ENCODE measurements at places on chromosomes 2 and 18.

GRCh38 chr2:34365932-34366331, 766.8 kb upstream of the FAM98A start:
- no peak for DNase-seq

GRCh38 chr2:81576713-81577112, 1272.2 kb upstream of the LRRTM1 start:
- DNase-seq, result no peak

DNA sequence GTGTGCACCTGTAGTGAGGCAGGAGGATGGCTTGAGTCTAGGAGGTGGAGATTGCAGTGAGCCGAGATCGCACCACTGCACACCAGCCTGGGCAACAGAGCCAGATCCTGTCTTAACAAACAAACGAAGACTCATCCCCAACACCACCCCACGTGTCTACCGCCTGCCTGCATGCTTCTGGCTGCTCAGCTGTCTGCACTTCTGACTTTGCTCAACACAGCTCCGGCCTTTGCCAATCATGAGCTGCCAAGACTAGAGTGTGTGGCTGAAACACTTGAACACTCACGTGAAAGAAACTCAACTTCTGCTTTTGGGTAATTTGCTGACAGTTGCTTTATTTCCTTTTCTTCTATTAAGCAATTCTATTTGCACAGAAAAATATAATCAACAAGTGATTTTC, 32.1 kb upstream of the SP3 start:
- DNase-seq, result no peak

DNA sequence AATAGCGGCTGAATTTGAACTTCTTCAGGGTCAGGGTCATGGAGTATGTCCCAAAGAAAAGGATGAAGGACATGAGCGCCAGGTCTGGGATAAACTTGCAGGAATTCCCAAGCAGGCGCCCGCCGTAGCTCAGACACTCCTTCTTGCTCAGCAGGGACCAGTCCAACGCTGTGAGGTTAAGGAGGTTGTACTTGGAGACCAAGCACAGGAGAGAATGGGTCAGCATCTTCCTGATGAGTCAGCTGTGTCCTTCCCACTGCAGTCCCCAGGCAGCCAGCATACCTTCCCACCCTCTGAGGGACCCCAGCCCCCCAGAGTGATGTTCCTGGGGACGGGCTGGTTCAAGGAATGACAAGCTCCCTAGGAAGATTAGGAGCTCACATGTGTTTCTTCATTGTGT, 40.9 kb downstream of the MTHFD2 start:
- DNase-seq, result no peak

GRCh38 chr2:230592775-230593174, 119.9 kb upstream of the CAB39 start:
- DNase-seq, result no peak

DNA sequence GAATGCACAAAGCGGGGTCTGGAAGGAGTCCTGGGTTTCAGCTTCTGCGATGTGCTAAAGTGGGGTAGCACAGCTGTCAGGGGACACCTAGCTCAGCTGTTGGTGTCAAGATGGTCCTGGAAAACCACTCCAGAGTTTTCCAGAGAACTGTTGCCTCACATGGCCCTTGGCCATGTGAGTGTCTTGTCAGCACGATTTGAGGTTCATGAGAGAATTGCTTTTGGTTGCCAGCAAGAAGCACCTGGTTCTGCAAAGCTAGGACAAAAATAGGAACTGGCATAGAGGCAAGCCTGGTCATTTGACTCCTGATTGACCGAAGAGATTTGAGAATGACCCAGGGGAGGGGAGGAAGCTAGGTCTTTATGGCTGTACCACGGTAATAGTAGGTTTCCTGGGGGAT, 50.4 kb upstream of the CTLA4 start:
- DNase-seq, result no peak

- no peak for DNase-seq
These were observed 89.5 kb downstream of the SLC4A10 start for GRCh38 chr2:161713706-161714105.

GRCh38 chr18:22840606-22841144, 92.5 kb upstream of the RBBP8 start:
- no peak for DNase-seq

- DNase-seq, result no peak
These were observed 427.3 kb downstream of the LRP1B start for GRCh38 chr2:141703501-141703900.

- DNase-seq, result no peak
These were observed 12.0 kb downstream of the SIGLEC15 start for GRCh38 chr18:45837283-45838070.

Measured in NCI-H226 (cell line).